ENCODE measurements at places on chromosomes 3 and 15. TPM values are rescaled to one million over a fixed set of nuclear protein-coding genes. Genes with fewer than 3 reads are reported as not detected.
A peak's percentile ranks its signal among the peaks of the same experiment; 100 is the strongest.

DNA sequence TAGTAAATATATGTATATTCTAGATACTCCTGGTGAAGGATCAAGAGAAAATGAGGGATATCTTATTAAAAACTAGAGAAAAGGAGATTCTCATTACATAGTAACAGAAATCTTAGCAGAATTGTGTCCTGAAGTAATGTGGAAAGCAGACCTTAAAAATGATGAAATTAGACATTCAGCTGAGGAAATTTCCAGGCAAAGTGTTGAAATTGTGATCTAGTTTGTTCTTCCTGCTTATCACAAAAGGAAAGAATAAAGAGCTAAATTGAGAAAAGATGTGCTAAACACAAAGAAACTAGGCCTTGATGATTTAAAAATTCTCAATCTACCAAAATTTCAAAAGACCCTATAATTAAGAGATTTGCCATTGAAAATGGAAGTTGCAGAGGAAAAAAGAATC, 362.6 kb upstream of the PLSCR5 start:
- no peak overlapping the region for H3K27ac ChIP-seq
- no peak overlapping the region for H3K4me3 ChIP-seq
- no peaks in the 10 kb centered on the region for H3K27me3 ChIP-seq
- H3K36me3 ChIP-seq, result no peaks in the 10 kb centered on the region

DNA sequence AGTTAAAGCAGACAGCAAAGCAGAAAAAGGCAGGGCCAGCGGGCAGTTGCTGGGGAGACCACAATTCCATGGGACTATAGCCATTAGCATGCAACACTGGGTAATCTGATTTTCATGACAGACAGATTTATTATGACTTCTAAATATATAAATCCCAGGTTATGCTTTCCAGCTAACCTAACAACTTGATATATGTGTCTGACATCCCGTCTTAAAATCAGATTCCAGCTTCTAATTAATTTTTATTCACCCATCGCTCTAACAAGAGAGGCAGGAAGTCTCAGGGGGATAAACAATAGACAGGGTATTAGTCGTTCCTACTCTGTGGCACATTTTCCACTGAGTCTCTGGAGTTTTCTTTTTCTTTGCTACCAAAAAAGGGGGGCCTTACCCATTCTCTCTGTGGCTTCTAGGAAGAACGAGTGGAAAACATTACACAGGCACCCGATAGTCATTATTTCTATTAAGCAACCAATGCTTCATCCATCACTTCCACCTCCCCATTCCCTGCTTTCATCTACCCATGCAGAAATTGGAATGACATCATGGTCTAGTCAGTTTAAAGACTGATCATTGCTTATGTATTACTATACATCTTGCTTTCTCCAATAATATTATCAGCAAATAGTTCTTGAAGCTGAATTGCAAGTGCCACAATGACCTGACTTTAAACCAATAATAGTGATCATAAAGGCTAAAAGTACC, 173.1 kb downstream of the FHIT start:
- H3K4me1 ChIP-seq, result no peaks in the 10 kb centered on the region
- H3K27ac ChIP-seq, result no peak overlapping the region
- no peaks in the 10 kb centered on the region for H3K36me3 ChIP-seq
- H3K4me3 ChIP-seq, result no peak overlapping the region
- no peaks in the 10 kb centered on the region for H3K27me3 ChIP-seq

GRCh38 chr15:43531018-43531670, 13.7 kb downstream of the MAP1A start:
- no peak overlapping the region for H3K27ac ChIP-seq
- H3K4me1 ChIP-seq, result no peaks in the 10 kb centered on the region
- peaks cover 5% of the 10 kb centered on the region for H3K36me3 ChIP-seq
- H3K27me3 ChIP-seq, result peaks cover 7% of the 10 kb centered on the region

DNA sequence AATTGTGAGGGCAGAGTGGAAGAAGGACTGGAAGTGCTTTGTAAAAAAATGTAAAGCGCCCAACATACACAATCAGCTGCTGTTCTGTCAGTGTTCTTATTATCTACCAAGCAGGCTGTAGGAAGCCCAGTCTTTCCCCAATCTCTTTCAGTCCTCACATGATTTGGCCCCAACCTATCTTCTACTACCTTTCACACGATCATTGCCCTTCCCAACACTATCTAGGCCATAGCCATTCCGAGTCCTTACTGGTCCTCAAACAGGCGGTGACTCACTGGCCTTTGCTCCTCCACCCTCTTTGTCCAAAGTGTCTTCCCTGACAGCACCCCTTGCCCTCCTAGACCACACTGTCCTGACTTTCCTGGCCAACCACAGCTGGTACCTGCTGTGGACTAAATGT, 861 bp upstream of the RFT1 start:
- peak overlapping the region; percentile 95 for H3K27ac ChIP-seq
- H3K4me1 ChIP-seq, result peaks cover 12% of the 10 kb centered on the region
- no peaks in the 10 kb centered on the region for H3K27me3 ChIP-seq
- H3K4me3 ChIP-seq, result no peak overlapping the region

DNA sequence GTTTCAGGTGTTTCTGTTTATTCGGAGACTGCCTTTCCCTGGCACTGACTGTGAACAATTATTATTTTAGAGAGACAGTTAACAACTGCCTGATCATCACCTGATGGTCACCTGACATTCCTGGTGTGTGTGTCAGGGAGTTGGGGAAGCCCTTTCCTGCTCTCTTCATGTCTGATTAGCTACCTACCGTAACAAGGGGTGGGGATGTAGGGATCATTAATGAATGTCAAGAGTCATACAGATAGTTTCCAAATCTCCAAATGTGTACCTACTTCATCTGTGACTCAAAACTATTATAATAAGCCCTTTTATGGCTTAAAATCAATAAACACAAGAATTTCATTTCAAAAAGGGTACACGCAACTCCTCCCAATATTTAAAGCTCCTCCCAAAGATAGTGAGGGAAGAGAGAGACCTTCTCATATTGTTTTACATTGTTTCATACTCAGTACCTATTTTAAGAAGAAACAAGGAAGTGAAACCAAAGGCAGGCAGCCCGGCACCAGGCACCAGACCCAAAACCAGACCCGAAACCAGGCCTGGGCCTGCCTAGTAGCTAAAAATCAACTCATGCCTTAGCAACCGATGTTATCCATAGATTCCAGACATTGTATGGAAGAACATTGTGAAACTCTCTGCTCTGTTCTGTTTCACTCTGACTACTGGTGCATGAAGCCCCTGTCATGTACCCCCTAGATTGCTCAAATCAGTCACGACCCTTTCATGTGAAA, 844.9 kb upstream of the ALCAM start:
- DNase-seq, result no peak
- H3K27me3 ChIP-seq, result no peaks in the 10 kb centered on the region
- H3K27ac ChIP-seq, result no peak overlapping the region
- no peaks in the 10 kb centered on the region for H3K4me1 ChIP-seq

GRCh38 chr3:195906865-195907683, 1.3 kb downstream of the TNK2 start:
- H3K4me3 ChIP-seq, result peak overlapping the region; percentile 61
- no peaks in the 10 kb centered on the region for H3K27me3 ChIP-seq
- peak overlapping the region; percentile 98 for H3K27ac ChIP-seq
- peaks cover 28% of the 10 kb centered on the region for H3K4me1 ChIP-seq
- peak; percentile 70 for DNase-seq

- no peak overlapping the region for H3K27ac ChIP-seq
- no peak overlapping the region for H3K4me3 ChIP-seq
- no peak for DNase-seq
- no peaks in the 10 kb centered on the region for H3K27me3 ChIP-seq
Observed at GRCh38 chr3:139113231-139113992, 68.7 kb upstream of the PRR23C start.

DNA sequence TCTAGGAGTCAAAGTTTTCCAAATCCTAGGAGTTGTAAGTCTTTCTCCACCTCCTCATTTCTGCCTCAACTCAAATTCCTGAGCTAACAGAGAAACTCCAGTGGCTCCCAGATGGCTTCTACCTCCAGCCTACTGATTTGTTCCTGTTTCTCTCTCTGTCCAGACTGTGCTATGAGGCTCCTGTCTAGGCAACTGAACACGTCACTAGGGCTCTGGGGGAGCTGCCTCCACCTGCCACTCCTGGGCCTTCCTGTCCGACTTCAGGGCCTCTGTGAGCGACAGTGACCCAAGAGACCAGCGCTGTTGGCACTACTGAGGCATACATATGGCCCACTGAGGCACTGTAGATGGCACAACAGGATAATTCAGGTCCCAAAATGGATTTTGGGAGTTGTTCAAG, 71.4 kb downstream of the EXOG start:
- no peaks in the 10 kb centered on the region for H3K36me3 ChIP-seq
- peaks cover 4% of the 10 kb centered on the region for H3K27me3 ChIP-seq
- no peak overlapping the region for H3K4me3 ChIP-seq
- H3K27ac ChIP-seq, result no peak overlapping the region
- no peaks in the 10 kb centered on the region for H3K4me1 ChIP-seq

GRCh38 chr3:66582721-66583423, 82.0 kb upstream of the LRIG1 start:
- H3K4me1 ChIP-seq, result peaks cover 22% of the 10 kb centered on the region
- H3K27me3 ChIP-seq, result no peaks in the 10 kb centered on the region
- no peaks in the 10 kb centered on the region for H3K36me3 ChIP-seq
- no peak overlapping the region for H3K27ac ChIP-seq
- DNase-seq, result peak; percentile 35

GRCh38 chr15:81948222-81948621, 97.6 kb downstream of the MEX3B start:
- H3K36me3 ChIP-seq, result no peaks in the 10 kb centered on the region
- DNase-seq, result no peak
- H3K4me1 ChIP-seq, result no peaks in the 10 kb centered on the region
- H3K27me3 ChIP-seq, result peaks cover 6% of the 10 kb centered on the region
- no peak overlapping the region for H3K4me3 ChIP-seq
- no peak overlapping the region for H3K27ac ChIP-seq

- no peaks in the 10 kb centered on the region for H3K4me1 ChIP-seq
- H3K27me3 ChIP-seq, result no peaks in the 10 kb centered on the region
- DNase-seq, result no peak
- no peak overlapping the region for H3K4me3 ChIP-seq
Observed at GRCh38 chr3:184953401-184953800, 141.4 kb downstream of the VPS8 start.

GRCh38 chr15:28900041-28900891, 14.5 kb downstream of the APBA2 start:
- H3K4me1 ChIP-seq, result peaks cover 2% of the 10 kb centered on the region
- no peak for DNase-seq
- no peaks in the 10 kb centered on the region for H3K27me3 ChIP-seq
- H3K27ac ChIP-seq, result no peak overlapping the region
- H3K36me3 ChIP-seq, result no peaks in the 10 kb centered on the region
- H3K4me3 ChIP-seq, result no peak overlapping the region

DNA sequence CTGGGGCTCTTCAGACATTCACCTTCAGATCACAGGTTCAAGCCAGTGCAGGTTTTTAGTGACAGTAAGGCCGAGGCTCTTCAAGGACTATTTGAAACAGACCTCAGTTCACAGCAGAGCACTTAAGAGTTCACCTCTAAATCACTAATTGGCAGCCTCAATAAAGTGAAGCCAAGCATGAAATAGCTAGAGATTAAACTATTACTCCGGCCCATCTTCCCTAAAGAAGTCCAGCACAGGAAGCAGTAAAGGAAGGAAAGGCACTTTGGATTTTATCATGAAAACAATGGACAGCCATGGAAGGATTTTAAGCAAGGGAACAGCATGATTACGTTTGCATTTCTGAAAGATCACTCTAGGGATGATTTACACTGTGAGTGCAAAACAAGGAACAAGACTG, 27.6 kb upstream of the ARL6 start:
- H3K36me3 ChIP-seq, result no peaks in the 10 kb centered on the region
- H3K4me3 ChIP-seq, result no peak overlapping the region
- H3K27ac ChIP-seq, result no peak overlapping the region

GRCh38 chr15:31843426-31844055, 186.8 kb upstream of the CHRNA7 start:
- no peak overlapping the region for H3K4me3 ChIP-seq
- no peaks in the 10 kb centered on the region for H3K4me1 ChIP-seq
- peaks cover 13% of the 10 kb centered on the region for H3K27me3 ChIP-seq
- no peak for DNase-seq

- peaks cover 11% of the 10 kb centered on the region for H3K27me3 ChIP-seq
- no peak overlapping the region for H3K4me3 ChIP-seq
- DNase-seq, result no peak
Observed at GRCh38 chr3:123379041-123379830, 69.7 kb downstream of the ADCY5 start.

DNA sequence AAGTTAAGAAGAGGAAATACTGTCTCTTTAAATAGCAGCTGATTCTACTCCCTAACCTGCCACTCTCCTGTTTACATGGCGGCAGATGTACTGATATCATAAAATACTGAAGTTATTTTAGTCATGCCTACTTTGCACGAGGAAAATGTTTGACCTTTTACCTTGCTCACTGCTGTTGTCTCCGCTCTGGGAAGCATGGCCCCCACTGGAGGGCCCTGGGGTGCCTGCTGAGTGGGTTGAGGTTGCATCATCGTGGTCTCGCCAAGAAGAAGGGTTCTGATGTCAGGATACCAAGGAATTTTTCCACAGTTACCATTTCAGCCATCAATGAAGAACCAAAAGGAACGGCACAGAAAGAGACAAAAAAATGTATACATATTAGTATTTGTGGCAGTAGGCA, 16.7 kb downstream of the MEIS2 start:
- no peak overlapping the region for H3K4me3 ChIP-seq
- H3K27ac ChIP-seq, result no peak overlapping the region
- no peaks in the 10 kb centered on the region for H3K36me3 ChIP-seq
- no peaks in the 10 kb centered on the region for H3K4me1 ChIP-seq
- no peak for DNase-seq

- peaks cover 6% of the 10 kb centered on the region for H3K27me3 ChIP-seq
- no peak overlapping the region for H3K27ac ChIP-seq
- no peaks in the 10 kb centered on the region for H3K36me3 ChIP-seq
- DNase-seq, result no peak
- H3K4me1 ChIP-seq, result no peaks in the 10 kb centered on the region
Observed at GRCh38 chr3:138445236-138445635, 10.8 kb downstream of the ESYT3 start.

- no peak overlapping the region for H3K4me3 ChIP-seq
- no peaks in the 10 kb centered on the region for H3K4me1 ChIP-seq
- no peaks in the 10 kb centered on the region for H3K27me3 ChIP-seq
- no peaks in the 10 kb centered on the region for H3K36me3 ChIP-seq
- H3K27ac ChIP-seq, result no peak overlapping the region
Observed at GRCh38 chr3:39019299-39019698, 32.4 kb downstream of the SCN11A start.

DNA sequence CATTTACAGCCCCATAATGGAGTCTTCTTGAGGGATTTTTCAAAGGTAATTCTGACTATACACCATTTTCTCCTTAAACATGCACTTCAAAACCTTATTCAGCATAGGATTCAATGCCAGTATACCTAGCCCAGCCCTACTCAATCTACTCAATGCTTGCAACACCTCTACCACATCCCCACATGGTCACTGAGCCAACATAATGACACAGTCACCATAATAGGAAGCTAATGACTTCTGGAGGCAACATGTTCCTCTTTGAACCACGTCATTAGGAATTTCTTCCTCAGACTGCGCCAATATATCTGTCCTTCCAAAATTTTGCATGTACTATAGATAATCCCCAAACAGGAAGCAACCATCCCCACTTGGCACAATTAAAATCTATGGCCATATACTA, 153.9 kb upstream of the SETMAR start:
- no peaks in the 10 kb centered on the region for H3K4me1 ChIP-seq
- H3K4me3 ChIP-seq, result no peak overlapping the region
- no peak overlapping the region for H3K27ac ChIP-seq
- H3K36me3 ChIP-seq, result no peaks in the 10 kb centered on the region
- H3K27me3 ChIP-seq, result no peaks in the 10 kb centered on the region

Gene TM4SF18
- total RNA-seq, result not detected

Gene RTP4
- 2.1 TPM for total RNA-seq

Gene C3orf80
- 0.33 TPM for total RNA-seq

Gene RBPMS2
- not detected for total RNA-seq

Gene DISP2
- 1.4 TPM for total RNA-seq

Gene ZNF774
- 0.72 TPM for total RNA-seq

Gene ANKRD28
- total RNA-seq, result 30.1 TPM

Gene CCR8
- 2.2 TPM for total RNA-seq

Gene FAM219B
- total RNA-seq, result 46.0 TPM

Gene ECE2
- total RNA-seq, result not detected

Measured in T-cell (primary cell).